ENCODE measurements at places on chromosomes 6 and 20. TPM values are rescaled to one million over a fixed set of nuclear protein-coding genes. Genes with fewer than 3 reads are reported as not detected.

CRIP3 gene
- not detected for total RNA-seq

EYS gene
- total RNA-seq: under 0.01 TPM

MICB gene
- total RNA-seq: 20.7 TPM

C2 gene
- total RNA-seq: 6.8 TPM

ZSCAN23 gene
- total RNA-seq: 3.9 TPM

KCNK17 gene
- not detected for total RNA-seq

VNN1 gene
- under 0.01 TPM for total RNA-seq

SLC17A1 gene
- not detected for total RNA-seq

PGBD1 gene
- 4.8 TPM for total RNA-seq

CAP2 gene
- total RNA-seq: 17.8 TPM

GFRA4 gene
- not detected for total RNA-seq

TPX2 gene
- 86.1 TPM for total RNA-seq

TSBP1 gene
- total RNA-seq: not detected

SCRT2 gene
- total RNA-seq: not detected

MAN1A1 gene
- 120 TPM for total RNA-seq

TMEM217 gene
- 2.5 TPM for total RNA-seq

PRICKLE4 gene
- total RNA-seq: 0.19 TPM

HLA-G gene
- total RNA-seq: not detected

ZNF165 gene
- total RNA-seq: 0.38 TPM

BMP7 gene
- total RNA-seq: not detected

LRFN2 gene
- not detected for total RNA-seq

CLVS2 gene
- total RNA-seq: not detected

C6orf120 gene
- total RNA-seq: 44.7 TPM

MLIP gene
- total RNA-seq: not detected

LST1 gene
- total RNA-seq: not detected

SIRPD gene
- not detected for total RNA-seq

PLEKHG1 gene
- 1.5 TPM for total RNA-seq

RIMS4 gene
- not detected for total RNA-seq

ISM1 gene
- total RNA-seq: not detected

KLHDC3 gene
- 64.8 TPM for total RNA-seq

POLR1C gene
- total RNA-seq: 24.0 TPM
